Gastroesophageal sphincter (tissue), 4 donors: ENCODE measurements at places on chromosomes 2 and 18. TPM values are rescaled to one million over a fixed set of nuclear protein-coding genes. Genes with fewer than 3 reads are reported as not detected.

VAMP5 gene
- 37.6 TPM for total RNA-seq

NPHP1 gene
- total RNA-seq = 8.2 TPM

MAPK4 gene
- 11.7 TPM for total RNA-seq

ZBTB7C gene
- 7.8 TPM for total RNA-seq

OR6B2 gene
- not detected for total RNA-seq

LAMA3 gene
- total RNA-seq = 13.5 TPM

LOXL3 gene
- total RNA-seq = 8.1 TPM

ERMN gene
- total RNA-seq = not detected

MOGAT1 gene
- total RNA-seq = not detected

ACKR3 gene
- 39.6 TPM for total RNA-seq

CXCR1 gene
- 1.8 TPM for total RNA-seq

DNA sequence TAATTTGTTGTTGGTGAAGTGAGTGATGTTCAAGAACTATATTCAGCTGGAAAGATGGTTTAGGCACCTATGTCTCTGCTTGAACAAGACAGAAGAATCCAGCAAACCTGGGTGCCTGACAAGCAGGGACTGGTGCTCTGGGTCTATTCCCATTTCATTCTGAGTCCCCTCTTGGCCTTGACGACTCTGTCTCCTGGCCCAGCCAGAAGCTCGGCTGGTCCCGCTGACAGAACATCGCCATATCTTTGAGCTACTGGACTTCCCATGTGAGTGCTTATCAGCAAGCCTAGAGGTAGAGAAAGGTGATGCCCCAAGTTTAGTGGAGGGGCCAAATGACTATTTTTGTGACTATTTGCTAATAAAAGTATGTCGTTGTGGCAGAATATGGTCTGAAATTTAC, 48.2 kb downstream of the SDC1 start:
- no peak for ATAC-seq

- peak; percentile 50 for ATAC-seq
Observed at GRCh38 chr2:201880993-201881611, 74.8 kb downstream of the CDK15 start.

- no peak for ATAC-seq
Observed at GRCh38 chr18:6607343-6607742, 122.2 kb upstream of the ARHGAP28 start.

GRCh38 chr2:11833601-11834000, 87.2 kb downstream of the LPIN1 start:
- no peak for ATAC-seq

DNA sequence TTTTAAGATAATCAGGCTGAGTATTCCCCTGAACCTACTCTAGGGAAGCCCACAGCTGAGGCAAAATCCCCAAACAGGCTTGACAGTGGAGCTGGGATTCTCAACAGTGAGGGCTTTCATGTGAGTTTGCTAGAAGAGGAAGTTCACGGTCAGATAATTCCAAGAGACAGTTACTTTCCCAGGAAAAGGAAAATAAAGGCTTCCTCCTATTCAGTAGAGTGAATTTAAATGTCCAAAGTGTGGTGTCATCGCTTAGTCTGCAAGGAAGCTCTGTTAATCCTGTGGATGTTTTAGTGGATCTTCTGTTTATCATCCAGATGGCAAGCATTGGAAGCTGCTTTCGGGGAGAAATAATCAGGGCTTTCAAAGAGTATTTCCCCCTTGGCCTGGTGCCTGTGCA, 119.8 kb downstream of the RPIA start:
- ATAC-seq = no peak

GRCh38 chr2:64742678-64743077, 89.0 kb upstream of the SERTAD2 start:
- ATAC-seq = no peak

DNA sequence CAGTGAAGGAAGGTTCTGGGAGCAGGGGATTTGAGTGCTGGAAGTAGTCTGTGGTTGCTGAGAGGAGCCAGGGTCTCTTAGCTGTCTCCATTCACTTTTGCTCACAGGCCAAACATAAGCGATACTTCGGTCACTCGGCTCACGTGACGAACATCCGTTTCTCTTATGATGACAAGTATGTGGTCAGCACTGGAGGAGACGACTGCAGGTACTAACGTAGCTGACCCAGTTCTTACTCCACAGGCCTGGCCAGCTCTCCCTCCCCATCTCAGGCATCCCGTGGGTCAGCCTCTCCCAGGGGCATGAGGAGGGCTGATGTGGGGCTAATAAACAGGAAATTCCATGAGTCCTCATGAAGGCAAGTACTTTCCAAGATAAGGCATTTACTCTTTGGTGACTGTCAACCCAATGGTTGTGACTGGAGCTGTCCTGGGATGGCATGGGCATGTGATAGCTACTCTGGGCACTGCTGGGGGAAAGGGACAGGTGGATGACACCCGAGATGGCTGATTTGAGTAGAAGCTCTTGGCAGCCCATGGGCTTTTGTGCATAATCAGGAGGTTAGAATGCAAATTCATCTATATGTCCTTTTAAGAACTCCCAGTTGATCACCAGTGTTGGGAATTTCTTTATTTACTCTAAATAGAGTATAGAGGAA, 81.6 kb downstream of the RTN4 start:
- ATAC-seq = no peak

- ATAC-seq = no peak
Observed at GRCh38 chr2:116513991-116514390, 1300.5 kb upstream of the DDX18 start.

GRCh38 chr2:152083202-152083875, 15.5 kb downstream of the CACNB4 start:
- no peak for ATAC-seq

DNA sequence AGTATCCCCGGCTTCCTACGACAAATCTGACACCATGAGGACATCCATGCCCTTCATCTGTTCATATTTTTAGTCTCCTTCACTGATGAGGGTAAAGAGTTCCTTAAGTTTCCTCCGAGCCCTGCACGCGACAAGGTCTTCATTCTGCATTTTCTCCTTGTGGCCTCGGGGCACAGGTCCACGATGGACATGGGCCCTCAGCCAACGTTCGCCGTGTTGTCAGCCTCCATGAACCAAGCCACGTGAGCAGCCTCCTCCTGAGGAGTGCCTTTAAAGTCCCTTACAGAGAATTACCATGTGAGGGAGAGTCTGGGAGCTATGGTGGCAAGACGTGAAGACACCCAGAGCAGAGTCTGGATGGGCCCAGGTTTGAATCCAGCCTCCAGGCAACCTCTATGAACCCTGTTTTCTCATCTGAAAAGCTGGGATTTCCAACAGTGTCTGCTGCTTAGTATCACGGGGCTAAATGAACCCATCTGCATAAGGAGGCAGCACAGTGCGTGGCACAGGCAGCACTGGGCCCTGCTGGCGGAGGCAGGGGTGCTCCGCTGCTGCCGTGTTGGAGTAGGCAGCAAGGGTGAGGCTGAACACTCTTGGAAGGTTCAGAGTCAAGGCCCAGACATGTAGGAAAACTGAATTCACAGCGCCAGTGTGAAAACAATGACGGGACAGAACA, 54.1 kb downstream of the EIPR1 start:
- no peak for ATAC-seq

DNA sequence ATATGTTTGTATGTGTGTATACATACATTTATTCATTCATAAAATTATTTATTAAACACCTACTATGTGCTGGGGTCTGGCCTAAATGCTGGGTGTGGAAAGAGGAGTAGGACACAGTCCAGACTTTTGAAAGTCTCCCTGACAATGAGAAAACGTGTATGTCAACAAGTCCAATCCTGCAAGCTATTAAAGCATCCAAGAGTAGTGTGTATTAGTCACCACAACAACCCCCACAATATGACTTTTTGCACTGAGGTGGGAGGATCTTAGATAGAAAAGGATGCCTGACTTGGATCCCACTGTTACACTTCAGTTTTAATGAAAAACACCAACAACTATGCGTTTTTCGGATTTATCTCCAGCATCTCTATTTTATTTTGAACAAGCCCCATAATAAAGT, 446.4 kb downstream of the EPHA4 start:
- ATAC-seq = no peak

- ATAC-seq = no peak
Observed at GRCh38 chr2:219658196-219658846, 30.9 kb downstream of the SLC4A3 start.

DNA sequence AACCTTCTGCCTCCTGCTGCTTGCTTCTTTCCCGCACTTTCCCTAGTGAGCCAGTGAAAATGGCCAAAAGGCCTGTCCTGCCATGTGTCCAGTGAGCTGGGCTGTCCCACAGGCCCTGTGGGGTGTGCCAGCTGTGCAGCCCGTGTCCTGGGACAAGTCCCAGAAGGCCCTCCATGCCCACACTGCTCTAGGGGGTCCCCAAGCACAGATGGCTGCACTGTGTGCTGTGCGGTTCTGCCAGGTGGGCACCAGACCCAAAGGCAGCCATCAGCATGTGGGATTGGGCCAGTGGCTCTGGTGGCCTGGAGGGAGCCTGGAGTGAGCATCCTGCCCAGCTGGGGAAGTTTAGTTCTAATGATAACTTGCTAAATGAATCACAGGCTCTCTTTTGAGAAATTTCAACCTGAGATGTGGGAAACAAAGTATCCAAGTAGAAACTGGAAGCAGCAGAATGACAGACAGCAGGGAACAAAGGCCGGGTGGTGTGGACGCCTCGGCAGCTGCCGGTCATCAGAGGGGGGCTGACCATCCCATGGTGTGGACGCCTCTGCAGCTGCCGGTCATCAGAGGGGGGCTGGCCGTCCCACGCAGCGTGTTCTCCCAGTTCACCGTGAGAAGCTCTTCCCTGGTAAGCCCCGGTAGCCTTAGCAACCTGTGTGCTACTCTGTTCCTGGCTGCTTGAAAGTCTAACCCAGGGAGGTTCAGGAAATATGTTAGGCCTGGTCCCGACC, 9.9 kb upstream of the CNDP2 start:
- ATAC-seq = no peak

DNA sequence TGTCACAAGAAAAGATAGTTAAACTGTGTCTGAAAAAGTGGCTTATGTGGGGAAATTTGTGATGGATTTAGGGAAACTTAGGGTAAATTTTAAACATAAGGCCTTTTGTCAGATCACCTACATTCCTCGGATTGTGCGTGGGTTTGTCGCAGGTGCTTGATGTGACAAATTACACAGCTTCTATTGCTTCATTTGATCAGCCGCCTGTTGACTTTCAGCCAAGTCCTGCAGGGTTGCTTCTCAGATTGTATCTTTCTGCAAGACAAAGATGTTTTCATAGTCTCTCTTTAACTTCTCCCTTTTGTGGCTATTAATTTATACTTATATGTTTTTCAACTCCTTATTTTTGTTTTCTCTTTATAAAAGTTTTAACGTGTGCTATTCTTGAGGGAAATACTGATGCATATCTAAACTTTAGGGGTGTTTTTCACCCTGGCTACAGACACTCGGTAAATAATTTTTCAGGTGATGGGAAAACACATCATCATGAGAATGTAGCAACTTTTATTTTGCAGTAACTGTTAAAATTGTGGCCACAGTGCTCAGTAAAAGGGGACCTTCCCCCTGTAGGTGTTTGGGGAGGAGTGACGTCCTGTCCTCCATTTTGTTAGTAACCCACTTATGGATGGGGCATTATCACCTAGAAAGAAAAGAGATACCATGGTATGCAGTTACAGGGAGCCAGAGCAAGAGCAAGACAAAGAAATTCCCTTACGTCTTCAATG, 31.4 kb downstream of the GALM start:
- no peak for ATAC-seq

DNA sequence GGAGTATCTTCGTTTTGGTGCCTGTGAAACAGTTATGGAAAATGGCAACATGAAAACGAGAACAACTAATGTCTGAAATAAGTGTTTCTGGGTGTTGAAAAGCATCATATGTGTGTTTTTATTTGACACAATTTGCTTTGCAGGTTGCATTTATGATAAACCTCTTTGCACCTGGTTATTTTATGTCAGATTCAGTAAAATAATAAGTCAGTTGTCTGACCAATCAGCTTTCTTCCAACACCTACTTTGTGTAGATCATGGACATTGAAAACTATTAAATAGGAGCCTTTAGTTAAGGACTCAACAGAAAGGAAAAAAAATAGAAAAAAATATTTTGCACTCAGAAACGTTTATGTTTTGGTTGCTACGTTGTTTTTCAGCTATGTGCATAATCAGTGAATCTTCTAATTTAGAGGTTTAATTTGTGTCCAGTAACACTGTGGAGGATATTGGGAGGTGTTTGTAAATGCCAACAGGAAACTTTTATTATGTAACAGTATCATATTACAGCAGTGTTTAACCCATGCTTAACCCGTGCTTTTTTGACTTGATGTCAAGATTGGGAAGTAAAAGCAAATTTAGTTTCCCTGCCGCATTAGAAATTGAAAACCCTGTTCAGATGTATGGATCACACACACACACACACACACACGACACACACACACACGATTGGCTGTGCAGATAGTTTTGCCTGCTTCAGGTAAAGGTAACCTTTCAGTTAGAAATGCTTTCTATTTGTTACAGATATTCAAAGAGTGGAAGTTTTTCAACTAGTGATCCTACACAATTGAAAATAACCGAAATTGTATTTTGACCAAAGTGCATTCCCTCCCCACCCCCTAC, 2.6 kb downstream of the PKP4 start:
- no peak for ATAC-seq

- peak; percentile 25 for ATAC-seq
Observed at GRCh38 chr2:209472112-209472832, 48.4 kb downstream of the MAP2 start.

DNA sequence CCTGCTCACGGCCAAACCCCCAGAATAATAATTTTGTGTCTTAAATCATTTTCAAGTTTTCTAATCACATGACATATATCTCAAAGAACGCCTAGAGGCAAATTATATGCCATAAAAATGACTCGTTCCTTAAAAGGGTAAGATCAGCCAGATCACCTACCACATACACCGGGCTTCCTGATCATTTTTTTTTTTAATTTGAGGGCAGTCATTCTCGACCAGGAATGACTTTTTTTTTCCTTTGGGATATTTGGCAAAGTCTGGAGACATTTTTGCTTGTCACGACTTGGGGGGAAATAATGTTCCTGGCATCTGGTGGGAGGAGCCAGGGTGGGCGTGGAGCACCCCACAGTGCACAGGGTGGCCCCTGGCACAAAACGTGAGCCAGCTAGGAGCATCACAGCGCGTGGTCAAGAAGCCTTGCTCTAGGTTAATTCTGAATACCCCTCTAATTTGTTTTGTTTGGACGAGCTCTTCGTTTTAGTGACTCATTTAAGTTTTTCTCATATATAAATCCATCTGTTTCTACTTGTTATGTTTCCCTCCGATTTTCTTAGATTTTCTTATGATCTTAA, 94.9 kb downstream of the TWIST2 start:
- ATAC-seq = no peak

DNA sequence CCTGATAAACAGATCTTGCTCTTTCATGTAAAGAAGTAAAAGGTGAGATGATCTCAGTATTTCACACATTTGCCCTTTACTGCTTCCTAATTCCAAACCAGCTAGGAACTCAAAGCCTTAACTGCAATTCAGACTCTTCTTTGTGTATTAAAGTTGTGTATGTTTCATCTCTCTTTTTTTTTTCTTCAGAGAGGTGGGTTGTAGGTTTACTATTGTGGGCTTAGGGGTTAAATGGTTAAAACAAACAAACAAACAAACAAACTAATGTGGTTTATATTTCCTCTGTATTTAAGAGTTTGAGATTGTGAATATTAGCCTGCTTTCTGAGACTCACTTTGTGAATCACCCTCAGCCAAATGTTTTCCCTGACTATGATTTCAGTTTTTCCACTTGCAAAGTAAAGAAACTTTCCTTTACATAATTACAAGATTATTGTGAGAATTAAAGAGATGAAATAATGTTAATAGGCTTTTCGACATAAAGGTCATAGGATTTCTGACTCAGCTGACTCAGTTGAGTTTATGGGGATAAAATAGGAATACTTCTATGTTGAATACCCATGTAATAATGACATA, 2.8 kb downstream of the GULP1 start:
- no peak for ATAC-seq
